ENCODE measurements at places on chromosomes 7 and 10. TPM values are rescaled to one million over a fixed set of nuclear protein-coding genes. Genes with fewer than 3 reads are reported as not detected.

- no peak overlapping the region for H3K4me3 ChIP-seq
- DNase-seq, result no peak
- no peaks in the 10 kb centered on the region for H3K36me3 ChIP-seq
Observed at GRCh38 chr10:130454543-130455000, 318.4 kb downstream of the GLRX3 start.

DNA sequence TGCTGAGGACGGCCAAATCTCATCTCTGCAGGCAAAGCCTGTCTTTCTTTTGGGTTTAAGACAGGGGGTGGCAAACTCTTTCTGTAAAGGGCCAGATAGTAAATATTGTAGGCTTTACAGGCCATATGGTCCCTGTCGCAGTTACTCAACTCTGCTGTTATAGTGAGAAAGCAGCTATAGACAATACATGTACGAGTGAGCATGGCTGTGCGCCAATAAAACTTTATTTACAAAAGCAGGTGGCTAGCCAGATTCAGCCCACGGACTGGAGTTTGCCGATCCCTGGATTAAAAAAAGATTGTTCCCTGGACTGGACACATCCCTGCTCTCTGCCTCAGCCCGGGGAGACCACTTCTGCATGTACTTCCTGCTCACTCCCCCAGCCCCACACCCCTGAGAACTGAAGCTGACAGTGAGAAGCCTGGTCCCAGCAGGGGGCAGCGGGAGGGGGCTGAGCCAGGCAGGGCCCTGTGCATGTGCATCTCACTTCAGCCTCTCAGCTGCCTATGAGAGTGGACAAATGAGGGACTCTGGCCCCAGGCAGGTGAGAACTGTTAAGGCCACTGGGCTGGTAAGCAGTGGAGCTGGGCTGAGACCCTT is 392.4 kb downstream of the PLXNA4 start:
- H3K27ac ChIP-seq, result no peak overlapping the region
- H3K4me1 ChIP-seq, result no peaks in the 10 kb centered on the region
- H3K27me3 ChIP-seq, result no peaks in the 10 kb centered on the region

DNA sequence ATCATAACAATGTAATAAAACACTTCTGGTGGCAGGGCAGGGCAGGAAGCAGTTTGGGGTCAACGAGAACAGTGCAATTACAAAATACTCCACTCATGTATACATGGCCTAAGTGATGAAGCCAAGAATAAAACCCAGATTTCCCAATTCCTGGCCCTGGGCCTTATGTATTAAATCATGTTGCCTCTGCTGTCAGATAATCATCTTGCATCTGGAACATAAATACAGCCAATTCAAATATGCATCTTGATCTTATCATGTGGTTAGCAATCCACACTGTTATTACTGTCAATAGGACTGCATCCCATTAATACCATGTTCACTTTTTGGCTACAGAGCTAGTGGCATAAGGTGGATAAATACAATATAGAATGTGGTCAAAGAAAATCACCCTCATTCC is 186.5 kb upstream of the SLC25A13 start:
- H3K36me3 ChIP-seq, result no peaks in the 10 kb centered on the region
- no peak for DNase-seq
- H3K27ac ChIP-seq, result no peak overlapping the region
- no peaks in the 10 kb centered on the region for H3K27me3 ChIP-seq
- no peak overlapping the region for H3K4me3 ChIP-seq
- no peaks in the 10 kb centered on the region for H3K4me1 ChIP-seq

GRCh38 chr10:99937630-99938029 is 72.1 kb downstream of the DNMBP start:
- no peak for DNase-seq
- H3K27ac ChIP-seq, result no peak overlapping the region
- H3K4me3 ChIP-seq, result no peak overlapping the region
- no peaks in the 10 kb centered on the region for H3K27me3 ChIP-seq
- peaks cover 28% of the 10 kb centered on the region for H3K36me3 ChIP-seq

DNA sequence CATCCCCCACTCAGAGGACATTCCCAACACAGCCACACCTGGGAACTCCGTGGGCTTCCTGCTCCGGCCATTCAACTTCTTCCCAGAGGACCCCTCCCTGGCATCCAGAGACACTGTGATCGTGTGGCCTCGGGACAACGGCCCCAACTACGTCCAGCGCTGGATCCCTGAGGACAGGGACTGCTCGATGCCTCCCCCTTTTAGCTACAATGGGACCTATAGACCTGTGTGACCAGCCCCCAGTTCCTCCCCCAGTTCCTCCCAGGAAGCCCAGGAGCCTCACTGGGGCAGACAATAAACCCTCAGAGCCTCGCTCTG is 8.6 kb downstream of the AOC1 start:
- no peaks in the 10 kb centered on the region for H3K4me1 ChIP-seq
- H3K27ac ChIP-seq, result no peak overlapping the region
- H3K36me3 ChIP-seq, result no peaks in the 10 kb centered on the region

- no peak for DNase-seq
- H3K4me1 ChIP-seq, result no peaks in the 10 kb centered on the region
- H3K27ac ChIP-seq, result no peak overlapping the region
- H3K4me3 ChIP-seq, result no peak overlapping the region
Observed at GRCh38 chr10:66350622-66351399, 575.0 kb upstream of the LRRTM3 start.

DNA sequence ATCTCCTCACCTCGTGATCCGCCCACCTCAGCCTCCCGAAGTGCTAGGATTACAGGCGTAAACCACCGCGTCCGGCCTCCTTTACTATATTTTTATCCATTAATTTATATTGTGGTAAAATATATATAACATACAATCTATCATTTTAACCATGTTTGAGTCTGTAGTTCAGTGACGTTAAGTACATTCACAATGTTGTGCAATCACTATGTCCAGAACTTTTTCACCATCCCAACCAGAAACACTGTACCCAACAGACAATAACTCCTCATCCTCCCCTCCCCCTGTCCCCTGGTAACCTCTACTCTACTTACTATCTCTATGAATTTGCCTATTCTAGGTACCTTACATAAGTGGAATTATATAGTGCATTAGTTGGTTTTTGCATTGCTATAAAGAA is 297.5 kb upstream of the GALNT17 start:
- H3K4me3 ChIP-seq, result no peak overlapping the region
- peaks cover 5% of the 10 kb centered on the region for H3K27me3 ChIP-seq
- H3K36me3 ChIP-seq, result no peaks in the 10 kb centered on the region
- peaks cover 3% of the 10 kb centered on the region for H3K4me1 ChIP-seq
- no peak for DNase-seq

DNA sequence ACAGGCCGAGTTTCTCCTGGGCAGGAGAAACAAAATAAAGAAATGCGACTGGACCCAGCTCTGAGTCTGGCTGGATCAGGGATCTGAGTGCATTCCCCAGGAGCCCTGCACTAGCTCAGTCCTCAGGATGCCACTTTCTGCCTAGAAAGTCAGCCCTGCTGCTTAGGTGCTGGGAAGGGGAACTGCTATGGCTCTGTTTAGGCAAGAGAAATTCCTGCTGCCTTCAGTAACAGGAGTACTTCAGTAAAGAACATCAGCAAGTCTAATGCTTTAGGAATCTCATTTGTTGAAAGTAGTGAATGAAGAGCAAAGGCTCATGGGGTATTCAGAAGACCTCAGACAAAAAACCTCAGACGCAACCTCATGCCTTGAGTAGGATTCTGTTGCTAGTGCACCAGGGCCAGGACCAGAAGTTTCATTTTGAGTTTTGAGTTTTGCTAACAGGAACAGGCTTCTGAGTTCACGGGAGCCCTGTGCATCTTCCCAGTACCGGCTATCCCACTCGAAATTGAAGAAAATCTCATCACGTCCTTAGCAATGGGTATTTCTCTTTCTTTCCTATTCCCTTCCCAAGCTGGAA is 170.8 kb upstream of the CDCA7L start:
- no peaks in the 10 kb centered on the region for H3K4me1 ChIP-seq
- peaks cover 10% of the 10 kb centered on the region for H3K36me3 ChIP-seq
- H3K27me3 ChIP-seq, result no peaks in the 10 kb centered on the region
- DNase-seq, result no peak

GRCh38 chr10:123746061-123746460 is 79.9 kb downstream of the GPR26 start:
- no peak for DNase-seq
- no peaks in the 10 kb centered on the region for H3K27me3 ChIP-seq
- no peaks in the 10 kb centered on the region for H3K36me3 ChIP-seq
- no peaks in the 10 kb centered on the region for H3K4me1 ChIP-seq
- H3K4me3 ChIP-seq, result no peak overlapping the region

DNA sequence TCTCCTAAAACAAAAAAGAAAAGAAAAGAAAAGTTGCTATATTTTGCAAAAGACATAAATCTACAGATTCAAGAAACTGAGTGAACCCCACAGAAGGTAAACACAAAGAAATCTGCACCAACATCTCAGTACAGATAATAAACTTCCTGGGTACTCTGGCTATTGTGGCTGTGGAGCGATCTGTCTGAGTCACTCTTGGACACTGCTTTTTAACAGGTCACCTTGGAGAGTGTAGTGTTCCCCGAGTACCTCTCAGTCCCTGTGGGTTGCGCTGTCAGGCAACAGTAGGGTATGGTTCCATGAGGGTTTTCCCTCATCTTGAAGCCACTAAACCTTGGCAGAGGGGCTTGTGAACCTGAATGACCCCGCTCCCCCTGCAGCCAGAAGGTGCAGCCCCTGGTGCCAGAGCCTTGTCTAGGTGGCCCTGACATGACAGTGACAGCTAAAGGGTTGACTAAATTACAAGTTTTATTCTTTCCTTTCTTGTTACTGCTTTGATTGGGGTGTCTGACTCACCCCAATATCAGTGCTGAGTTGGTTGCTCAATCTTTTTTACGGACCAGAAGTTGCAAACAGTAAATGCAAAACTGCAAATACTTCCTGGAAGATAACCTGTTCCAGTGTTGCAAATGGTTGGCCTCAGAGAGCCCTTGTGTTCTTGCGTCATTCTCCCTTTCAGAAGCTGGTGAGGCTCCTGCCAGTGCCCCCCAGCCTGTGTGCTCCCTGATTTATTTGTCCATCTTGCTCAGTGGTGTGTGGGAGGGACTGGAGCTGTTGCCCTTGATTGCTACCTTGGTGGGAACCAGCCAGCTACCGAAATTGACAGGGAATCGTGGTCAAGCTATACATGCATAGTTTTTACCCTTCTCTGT is 30.6 kb downstream of the POR start:
- peak overlapping the region; percentile 38 for H3K27ac ChIP-seq
- no peak for DNase-seq
- H3K36me3 ChIP-seq, result peaks cover 2% of the 10 kb centered on the region
- no peaks in the 10 kb centered on the region for H3K27me3 ChIP-seq

DNA sequence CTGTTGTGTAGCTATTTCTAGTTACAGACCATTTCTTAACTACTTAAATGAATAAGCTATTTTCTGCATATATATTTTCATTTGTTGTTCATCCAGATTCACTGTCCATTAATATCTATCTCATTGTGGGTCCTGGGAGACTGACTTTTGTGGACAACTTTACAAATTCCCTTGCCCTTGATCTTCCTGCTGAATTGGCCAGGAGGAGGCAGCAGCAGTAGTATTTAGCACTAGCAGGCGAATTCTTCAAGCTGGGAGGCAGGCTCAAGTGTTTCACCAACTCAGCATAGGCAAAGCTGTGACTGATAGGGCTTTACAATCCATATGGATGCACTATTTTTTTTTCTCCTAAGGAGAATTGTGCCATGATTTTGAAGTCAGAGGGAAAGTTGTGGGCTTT is 461.0 kb upstream of the NRG3 start:
- no peaks in the 10 kb centered on the region for H3K36me3 ChIP-seq
- H3K27me3 ChIP-seq, result no peaks in the 10 kb centered on the region
- H3K4me3 ChIP-seq, result no peak overlapping the region
- no peaks in the 10 kb centered on the region for H3K4me1 ChIP-seq

GRCh38 chr10:72697716-72698115 is 5.8 kb downstream of the MCU start:
- no peaks in the 10 kb centered on the region for H3K36me3 ChIP-seq
- H3K4me3 ChIP-seq, result no peak overlapping the region
- peaks cover 10% of the 10 kb centered on the region for H3K4me1 ChIP-seq
- no peak overlapping the region for H3K27ac ChIP-seq
- H3K27me3 ChIP-seq, result no peaks in the 10 kb centered on the region
- no peak for DNase-seq

- no peak for DNase-seq
- no peak overlapping the region for H3K27ac ChIP-seq
- no peaks in the 10 kb centered on the region for H3K4me1 ChIP-seq
- no peaks in the 10 kb centered on the region for H3K36me3 ChIP-seq
Observed at GRCh38 chr10:29328983-29329382, 40.1 kb downstream of the LYZL1 start.

GRCh38 chr7:156639426-156640256 is 933 bp upstream of the RNF32 start:
- H3K4me1 ChIP-seq, result peaks cover 9% of the 10 kb centered on the region
- peak overlapping the region; percentile 63 for H3K4me3 ChIP-seq
- H3K27me3 ChIP-seq, result peaks cover 2% of the 10 kb centered on the region
- no peaks in the 10 kb centered on the region for H3K36me3 ChIP-seq
- DNase-seq, result no peak
- peak overlapping the region; percentile 66 for H3K27ac ChIP-seq

GRCh38 chr7:155454183-155455112 is 3.5 kb upstream of the EN2 start:
- peaks cover 6% of the 10 kb centered on the region for H3K4me1 ChIP-seq
- H3K27me3 ChIP-seq, result peaks cover 99% of the 10 kb centered on the region
- no peak for DNase-seq
- no peaks in the 10 kb centered on the region for H3K36me3 ChIP-seq
- no peak overlapping the region for H3K4me3 ChIP-seq

DNA sequence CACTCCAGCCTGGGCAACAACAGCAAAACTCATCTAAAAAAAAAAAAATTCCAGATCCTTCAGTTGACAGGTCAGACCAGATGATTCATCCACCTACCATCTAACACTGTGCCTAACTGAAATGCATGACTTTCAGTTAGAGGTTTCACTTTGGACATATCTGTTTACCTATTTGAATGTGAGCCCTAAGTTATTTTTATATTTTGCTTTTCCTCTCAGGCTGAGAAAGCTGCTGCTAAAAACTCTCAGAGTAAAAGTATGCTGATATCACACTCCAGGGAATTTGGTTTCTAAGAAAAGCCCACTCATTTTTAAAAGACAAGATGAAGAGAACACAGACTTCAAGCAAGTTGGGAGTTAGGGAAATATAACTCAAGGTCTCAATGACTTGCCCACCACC is 126.0 kb downstream of the SGMS1 start:
- DNase-seq, result no peak
- peaks cover 5% of the 10 kb centered on the region for H3K4me1 ChIP-seq
- no peaks in the 10 kb centered on the region for H3K27me3 ChIP-seq
- H3K36me3 ChIP-seq, result no peaks in the 10 kb centered on the region

DNA sequence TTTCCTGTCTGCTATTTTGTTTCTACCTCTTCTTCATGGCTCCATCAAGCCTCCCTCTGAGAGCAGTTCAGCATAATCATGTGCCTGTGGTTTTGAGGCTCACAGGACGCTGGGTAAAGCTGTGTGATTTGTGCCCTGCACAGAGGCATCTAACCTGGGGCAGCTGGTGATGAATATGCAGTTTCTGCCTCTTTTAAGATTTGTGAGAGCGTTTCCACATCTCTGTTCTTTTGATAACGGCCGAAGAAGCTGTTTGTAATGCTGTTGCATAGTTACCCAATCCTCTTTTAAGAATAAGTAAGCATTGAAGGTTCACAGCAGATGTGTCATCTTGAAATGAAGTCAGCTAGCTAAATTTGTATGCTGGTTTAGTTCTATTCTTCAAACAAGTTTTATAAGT is 45.2 kb downstream of the PNLIPRP3 start:
- DNase-seq, result no peak
- no peaks in the 10 kb centered on the region for H3K4me1 ChIP-seq
- no peak overlapping the region for H3K4me3 ChIP-seq
- H3K27ac ChIP-seq, result no peak overlapping the region

PNLIP gene
- total RNA-seq, result 0.09 TPM

WDR86 gene
- 5.0 TPM for total RNA-seq

HTR7 gene
- 0.14 TPM for total RNA-seq

JCAD gene
- 9.9 TPM for total RNA-seq

HOXA7 gene
- total RNA-seq, result 0.57 TPM

ASCC1 gene
- total RNA-seq, result 22.1 TPM

GIMAP1 gene
- 9.8 TPM for total RNA-seq

UMAD1 gene
- total RNA-seq, result 21.9 TPM
